Effector CD4-positive, alpha-beta T cell (primary cell): ENCODE measurements at places on chromosomes 5 and 9.

GRCh38 chr9:112719241-112719691, 1.3 kb upstream of the INIP start:
- DNase-seq: no peak

DNA sequence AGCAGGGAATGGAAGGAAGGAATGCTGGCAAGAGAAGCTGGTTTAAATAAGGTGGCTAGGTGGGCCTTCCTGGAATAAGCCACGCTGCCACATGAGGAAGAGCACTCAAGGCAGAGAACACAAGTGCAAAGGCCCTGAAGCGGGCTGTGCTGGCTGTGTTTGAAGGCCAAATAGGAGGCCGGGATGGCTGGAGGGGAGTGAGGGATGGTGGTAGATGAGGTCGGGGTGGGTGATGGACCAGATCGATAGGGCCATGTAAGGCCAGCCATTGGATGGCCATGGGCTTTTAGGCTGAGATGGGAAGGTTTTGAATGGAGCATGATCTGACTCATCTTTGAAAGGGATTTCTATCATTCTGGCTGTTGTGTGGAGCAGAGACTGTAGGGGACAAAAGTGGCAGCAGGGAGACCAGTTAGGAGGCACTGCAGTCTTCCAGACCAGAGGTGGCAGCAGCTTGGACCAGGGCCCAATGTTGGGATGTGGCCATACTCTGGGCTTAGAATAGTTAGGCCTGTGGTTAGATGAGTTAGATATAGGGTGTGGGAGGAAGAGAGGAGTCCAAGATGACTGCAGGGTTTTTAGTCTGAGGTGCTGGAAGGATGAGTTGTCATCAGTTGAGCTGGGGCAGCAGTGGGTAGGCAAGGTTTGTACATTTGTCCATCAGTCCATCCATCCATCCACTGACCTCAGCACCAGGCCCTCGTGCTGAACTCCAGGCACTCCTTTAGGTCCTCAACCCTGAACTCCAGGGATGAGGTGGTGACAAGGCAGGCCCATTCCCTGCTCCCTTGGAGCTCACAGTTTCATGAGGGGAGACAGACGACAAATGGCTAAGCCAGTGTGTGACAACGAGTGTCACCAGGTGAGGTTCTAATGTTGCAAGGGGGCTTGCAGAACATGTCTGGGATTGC, 30.3 kb downstream of the NDST1 start:
- DNase-seq: no peak

- no peak for DNase-seq
Measured at GRCh38 chr9:130781569-130781968, 53.5 kb upstream of the ABL1 start.

- DNase-seq: no peak
Measured at GRCh38 chr5:111853748-111854147, 96.8 kb upstream of the NREP start.

- peak; percentile 6 for DNase-seq
Measured at GRCh38 chr9:122991370-122991830, 42.1 kb upstream of the GPR21 start.

- no peak for DNase-seq
Measured at GRCh38 chr5:172002840-172003512, 3.5 kb downstream of the FBXW11 start.

DNA sequence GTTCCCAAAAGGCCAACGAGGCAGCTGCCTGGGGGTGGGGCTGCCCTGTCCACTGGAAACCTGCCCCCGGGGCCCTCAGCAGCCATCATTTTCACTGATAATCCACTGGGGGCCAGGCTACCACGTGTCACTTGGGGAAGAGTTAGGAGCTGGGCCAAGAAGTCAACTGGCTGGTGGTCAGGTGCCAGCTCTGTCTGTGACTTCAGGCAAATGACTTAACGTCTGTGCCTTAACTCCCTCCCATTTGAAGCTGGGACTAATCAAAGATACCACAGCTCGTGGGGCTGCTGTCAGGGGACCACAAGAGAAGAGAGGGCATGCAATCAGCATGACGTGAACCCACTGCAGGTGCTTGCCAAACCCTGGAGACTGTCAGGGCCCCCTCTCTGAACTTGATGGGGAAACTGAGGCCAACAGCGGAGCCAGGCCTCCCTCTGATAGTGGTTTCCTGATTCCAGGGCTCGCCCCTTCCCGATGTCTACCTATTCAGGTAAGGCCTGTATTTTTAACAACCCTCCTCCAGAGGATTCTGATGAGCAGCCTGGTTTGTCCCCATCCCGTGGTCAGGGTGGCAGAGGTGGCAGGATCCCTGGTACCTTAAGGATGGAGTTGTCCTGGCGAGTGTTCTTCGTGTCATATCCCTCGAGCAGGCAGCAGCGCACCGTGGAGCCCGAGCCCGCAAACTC, 12.3 kb upstream of the DPM2 start:
- DNase-seq: no peak

GRCh38 chr5:54669285-54669684, 151.7 kb downstream of the SNX18 start:
- no peak for DNase-seq

DNA sequence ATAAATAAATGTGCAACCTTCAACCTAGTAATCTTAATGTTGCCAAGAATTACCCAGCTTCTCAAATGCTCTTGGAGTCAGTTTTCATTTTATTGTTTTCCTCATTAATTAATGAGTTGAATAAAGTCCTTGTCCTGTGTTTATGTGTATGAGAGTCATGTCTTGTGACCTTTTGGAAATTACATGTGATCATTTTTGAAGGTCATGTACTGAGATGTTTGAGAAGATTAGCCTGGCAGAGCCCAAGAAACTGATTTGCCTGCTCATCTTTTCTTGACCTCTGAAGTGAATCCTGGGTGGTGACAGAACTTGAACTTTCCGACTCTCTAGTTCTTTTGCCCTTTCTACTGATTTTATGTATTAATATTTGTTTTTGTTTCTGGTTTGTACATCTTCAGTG, 15.4 kb downstream of the ANKRA2 start:
- no peak for DNase-seq

- no peak for DNase-seq
Measured at GRCh38 chr9:93459432-93459847, 6.1 kb upstream of the FAM120AOS start.

- DNase-seq: no peak
Measured at GRCh38 chr9:119349351-119349825, 19.8 kb downstream of the BRINP1 start.

GRCh38 chr5:10981932-10982331, 220.9 kb upstream of the DAP start:
- DNase-seq: no peak

- no peak for DNase-seq
Measured at GRCh38 chr5:35198686-35199085, 31.6 kb downstream of the PRLR start.

- no peak for DNase-seq
Measured at GRCh38 chr9:34158362-34158869, 20.4 kb upstream of the UBAP1 start.

GRCh38 chr9:119221276-119221675, 148.0 kb downstream of the BRINP1 start:
- DNase-seq: no peak

DNA sequence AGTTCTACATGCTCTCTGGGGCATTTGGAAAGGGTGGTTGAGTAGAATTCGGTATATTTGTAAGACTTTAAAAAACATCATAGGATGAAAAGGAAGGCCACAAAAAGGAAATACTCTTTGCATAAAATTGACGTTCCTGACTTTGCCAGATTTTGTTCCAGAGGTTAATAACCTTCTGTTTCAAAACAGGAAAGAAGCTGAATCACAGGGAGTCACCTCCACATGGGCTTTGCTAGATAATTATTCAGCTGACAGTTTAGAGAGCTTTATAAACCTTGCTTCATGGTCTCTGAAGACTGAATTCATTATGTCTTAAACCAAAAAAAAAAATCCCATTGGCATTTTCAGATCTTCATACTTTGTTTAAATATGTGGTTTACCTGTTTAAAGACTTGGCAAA, 203.7 kb downstream of the SEMA6A start:
- no peak for DNase-seq

GRCh38 chr5:80668016-80668969, 13.5 kb upstream of the DHFR start:
- DNase-seq: no peak

- peak; percentile 23 for DNase-seq
Measured at GRCh38 chr5:139747583-139748504, 47.8 kb upstream of the PSD2 start.
